Esophagus squamous epithelium (tissue), 5 donors: ENCODE measurements at places on chromosomes 1 and 21. TPM values are rescaled to one million over a fixed set of nuclear protein-coding genes. Genes with fewer than 3 reads are reported as not detected.

GRCh38 chr1:246552110-246552509 lies 14.0 kb downstream of the TFB2M start:
- no peaks in the 10 kb centered on the region for H3K27me3 ChIP-seq
- peaks cover 20% of the 10 kb centered on the region for H3K36me3 ChIP-seq

GRCh38 chr1:109225711-109226445 lies 12.2 kb downstream of the SARS1 start:
- DNase-seq = no peak
- H3K27ac ChIP-seq = no peak overlapping the region
- peaks cover 24% of the 10 kb centered on the region for H3K36me3 ChIP-seq
- no peaks in the 10 kb centered on the region for H3K4me1 ChIP-seq

CCDC185 gene
- not detected for total RNA-seq

CD5L gene
- not detected for total RNA-seq

DNA sequence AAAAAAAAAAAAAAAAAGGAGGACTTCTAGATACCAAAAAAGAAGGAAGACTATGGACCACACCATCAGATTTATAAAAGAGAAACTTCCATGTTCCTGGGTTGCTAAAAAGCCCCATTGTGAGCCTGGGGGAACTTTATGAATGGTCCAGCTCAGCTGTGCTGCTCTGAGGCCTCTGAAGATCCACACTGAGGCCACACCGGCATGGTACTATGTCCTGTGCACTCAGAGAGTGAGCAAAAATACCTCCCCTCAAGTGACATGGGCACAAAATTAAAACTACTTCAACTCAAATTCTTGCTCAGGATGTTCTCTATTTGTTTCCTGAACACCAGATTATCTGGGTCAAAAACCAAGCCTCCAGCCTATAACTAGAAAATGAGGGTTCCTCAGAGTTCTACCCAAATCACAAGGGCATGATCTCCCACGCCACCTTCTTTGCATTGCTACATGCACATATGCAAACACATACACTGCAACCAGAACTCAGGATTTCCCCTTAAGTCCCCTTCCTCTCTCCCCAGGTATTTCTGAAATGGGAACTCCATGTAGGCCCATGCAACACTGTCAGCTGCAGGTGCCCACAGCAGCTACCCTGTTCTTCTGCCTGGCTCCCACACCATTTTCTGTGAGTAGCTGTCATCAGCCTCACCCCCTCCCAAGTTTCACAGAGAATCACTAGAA lies 94.4 kb downstream of the SH3GLB1 start:
- no peaks in the 10 kb centered on the region for H3K27me3 ChIP-seq
- H3K27ac ChIP-seq = no peak overlapping the region
- H3K4me1 ChIP-seq = no peaks in the 10 kb centered on the region
- no peaks in the 10 kb centered on the region for H3K36me3 ChIP-seq
- DNase-seq = no peak
- no peak overlapping the region for H3K4me3 ChIP-seq

FCRL6 gene
- total RNA-seq = not detected

SEC22B gene
- total RNA-seq = 16.6 TPM

- no peak overlapping the region for H3K4me3 ChIP-seq
- no peak for DNase-seq
- peak overlapping the region; percentile 13 for H3K27ac ChIP-seq
- no peaks in the 10 kb centered on the region for H3K36me3 ChIP-seq
- no peaks in the 10 kb centered on the region for H3K27me3 ChIP-seq
These were observed 120.1 kb upstream of the RAVER2 start for GRCh38 chr1:64624808-64625207.

DNA sequence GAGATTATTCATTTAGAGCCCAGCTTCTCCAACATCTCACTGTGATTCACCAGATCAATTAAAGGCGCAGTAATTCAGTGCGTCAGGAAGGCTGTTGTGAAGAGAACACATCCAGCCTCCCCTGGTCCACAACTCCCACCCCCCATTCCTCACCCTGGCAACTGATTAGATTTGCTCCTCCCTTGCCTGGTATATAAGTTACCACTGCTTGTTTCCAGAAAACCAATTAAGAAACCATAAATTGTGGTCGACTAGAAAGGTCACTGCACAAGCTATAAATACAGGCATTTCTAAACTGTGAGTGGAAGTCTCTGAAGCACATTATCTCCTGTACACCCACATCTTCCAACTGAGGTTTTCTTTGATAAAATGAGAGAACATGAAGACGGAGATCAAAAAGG lies 41.9 kb downstream of the FAM163A start:
- no peaks in the 10 kb centered on the region for H3K27me3 ChIP-seq
- H3K27ac ChIP-seq = no peak overlapping the region
- no peaks in the 10 kb centered on the region for H3K36me3 ChIP-seq
- no peak overlapping the region for H3K4me3 ChIP-seq
- no peaks in the 10 kb centered on the region for H3K4me1 ChIP-seq
- DNase-seq = no peak

- H3K4me3 ChIP-seq = no peak overlapping the region
- H3K27me3 ChIP-seq = no peaks in the 10 kb centered on the region
- H3K36me3 ChIP-seq = no peaks in the 10 kb centered on the region
- no peaks in the 10 kb centered on the region for H3K4me1 ChIP-seq
These were observed 57.3 kb downstream of the PSMG1 start for GRCh38 chr21:39125752-39126485.

DNA sequence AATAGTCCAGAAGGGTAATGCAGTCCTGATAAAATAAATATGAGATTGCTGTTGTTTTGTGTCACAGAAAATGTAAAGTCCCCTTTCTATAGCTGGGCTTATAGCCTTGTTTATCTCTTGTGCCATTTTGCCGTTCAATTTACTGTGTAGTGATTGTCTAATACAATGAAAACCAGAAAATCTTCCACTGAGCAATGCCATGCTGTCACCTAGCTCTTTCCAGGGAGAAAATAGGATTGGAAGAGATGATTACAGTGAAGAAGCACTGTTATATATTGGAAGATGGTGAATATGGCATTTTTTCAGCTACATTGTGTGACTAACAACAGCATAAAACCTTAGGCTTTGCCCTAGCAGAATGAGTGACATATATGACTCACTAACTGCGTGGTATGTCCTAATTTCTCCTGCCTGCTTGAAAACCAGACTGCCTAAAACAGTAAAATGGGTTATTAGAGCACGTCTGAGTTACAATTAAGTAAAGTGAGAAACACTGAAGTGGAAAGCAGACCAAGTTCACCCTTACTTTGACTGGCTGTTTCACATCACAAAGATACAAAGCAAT lies 332.4 kb upstream of the ZP4 start:
- no peak for DNase-seq
- H3K4me3 ChIP-seq = no peak overlapping the region
- H3K4me1 ChIP-seq = peaks cover 30% of the 10 kb centered on the region

- DNase-seq = no peak
These were observed at the start of gene TRIM63 for GRCh38 chr1:26067432-26067911. TSS of gene TRIM63 (minus strand) at chr1:26067630. CDS start at chr1:26067494, 136 bp downstream.

DNA sequence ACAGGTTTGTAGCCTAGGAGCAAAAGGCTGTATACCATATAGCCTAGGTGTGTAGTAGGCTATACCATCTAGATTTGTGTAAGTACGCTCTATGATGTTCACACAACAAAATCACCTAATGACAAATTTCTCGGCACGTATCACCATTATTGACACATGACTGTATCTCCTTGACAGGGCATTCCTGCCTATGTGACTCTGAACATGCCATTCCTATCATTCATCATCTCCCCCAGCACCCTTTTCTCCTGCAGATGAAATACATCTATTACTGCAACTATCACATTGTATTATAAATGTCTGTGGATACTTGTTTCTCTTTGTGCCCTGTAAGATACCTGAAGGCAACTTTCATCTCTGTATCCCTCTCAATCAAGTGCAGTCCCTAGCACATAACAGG lies 29.9 kb downstream of the TP53BP2 start:
- H3K27me3 ChIP-seq = no peaks in the 10 kb centered on the region
- no peaks in the 10 kb centered on the region for H3K4me1 ChIP-seq
- DNase-seq = no peak
- no peak overlapping the region for H3K4me3 ChIP-seq
- no peak overlapping the region for H3K27ac ChIP-seq

- no peak overlapping the region for H3K27ac ChIP-seq
- DNase-seq = no peak
- H3K36me3 ChIP-seq = no peaks in the 10 kb centered on the region
- H3K4me1 ChIP-seq = peaks cover 26% of the 10 kb centered on the region
- H3K4me3 ChIP-seq = no peak overlapping the region
These were observed 45.4 kb downstream of the NUAK2 start for GRCh38 chr1:205275916-205276688.

DNA sequence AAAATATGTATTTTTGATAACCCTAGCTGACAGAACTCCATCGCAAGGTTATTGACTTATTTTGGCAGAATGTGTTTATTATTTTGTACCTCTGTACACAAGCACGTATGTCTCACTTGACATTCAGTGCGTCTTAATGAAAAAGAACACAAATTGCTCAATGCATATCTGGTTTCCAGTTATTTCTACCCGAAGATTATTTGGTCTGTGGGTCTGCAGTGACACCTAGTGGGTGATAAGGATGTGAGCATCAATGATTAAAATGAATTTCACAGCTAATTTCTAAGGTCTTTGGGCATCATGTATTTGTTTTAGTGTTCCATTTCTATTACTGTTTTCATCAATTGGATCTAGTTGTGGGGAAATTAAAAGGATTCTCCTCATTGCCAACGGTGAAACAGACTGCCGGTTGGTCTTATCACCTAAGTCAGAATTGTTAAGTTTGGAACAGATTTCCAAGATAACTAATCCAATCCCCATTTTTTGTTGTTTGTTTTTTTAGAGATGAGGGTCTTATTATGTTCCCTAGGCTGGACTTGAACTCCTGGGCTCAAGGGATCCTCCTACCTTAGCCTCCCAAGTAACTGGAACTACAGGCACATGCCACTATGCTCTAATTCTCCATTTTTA lies 13.9 kb downstream of the DDX20 start:
- no peak overlapping the region for H3K4me3 ChIP-seq
- no peak overlapping the region for H3K27ac ChIP-seq
- H3K27me3 ChIP-seq = no peaks in the 10 kb centered on the region
- H3K36me3 ChIP-seq = peaks cover 42% of the 10 kb centered on the region
- DNase-seq = no peak
- H3K4me1 ChIP-seq = no peaks in the 10 kb centered on the region

DNA sequence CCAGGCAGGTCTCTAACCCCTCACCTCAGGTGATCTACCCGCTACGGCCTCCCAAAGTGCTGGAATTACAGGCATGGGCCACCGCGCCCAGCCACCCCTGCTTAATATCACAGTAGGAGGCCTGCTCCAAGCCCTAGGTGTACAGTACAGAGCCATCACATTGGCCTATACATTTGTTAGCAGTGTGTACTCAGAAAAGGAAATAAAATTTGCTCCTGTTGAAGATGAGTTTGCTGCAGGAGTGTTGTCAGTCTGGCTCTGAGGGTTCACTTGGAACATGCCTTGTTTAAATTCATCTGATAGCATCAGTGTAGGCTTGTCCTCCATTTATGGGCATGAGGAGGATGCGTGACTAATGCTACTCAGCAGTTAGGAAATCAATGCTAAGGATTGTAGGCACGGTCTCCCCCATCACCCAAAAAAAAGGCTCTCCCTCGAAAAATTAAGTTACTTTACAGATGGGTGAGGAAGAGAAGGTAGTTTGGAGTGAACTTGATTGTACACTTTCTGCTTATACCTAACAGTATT lies 4.6 kb upstream of the ENAH start:
- no peak overlapping the region for H3K4me3 ChIP-seq
- peak overlapping the region; percentile 97 for H3K27ac ChIP-seq
- H3K27me3 ChIP-seq = peaks cover 7% of the 10 kb centered on the region
- no peak for DNase-seq

UMODL1 gene
- not detected for total RNA-seq

GRCh38 chr1:243792891-243793290 lies 57.2 kb downstream of the AKT3 start:
- no peak overlapping the region for H3K4me3 ChIP-seq
- peaks cover 15% of the 10 kb centered on the region for H3K4me1 ChIP-seq
- DNase-seq = no peak
- no peaks in the 10 kb centered on the region for H3K36me3 ChIP-seq

GRCh38 chr1:109327285-109327684 lies 20.5 kb upstream of the MYBPHL start:
- H3K27ac ChIP-seq = no peak overlapping the region
- H3K27me3 ChIP-seq = no peaks in the 10 kb centered on the region
- peaks cover 6% of the 10 kb centered on the region for H3K36me3 ChIP-seq

- no peak for DNase-seq
- no peak overlapping the region for H3K4me3 ChIP-seq
- no peak overlapping the region for H3K27ac ChIP-seq
- H3K4me1 ChIP-seq = peaks cover 9% of the 10 kb centered on the region
- H3K36me3 ChIP-seq = no peaks in the 10 kb centered on the region
These were observed 6.7 kb upstream of the MAN1C1 start for GRCh38 chr1:25609921-25610320.

DNA sequence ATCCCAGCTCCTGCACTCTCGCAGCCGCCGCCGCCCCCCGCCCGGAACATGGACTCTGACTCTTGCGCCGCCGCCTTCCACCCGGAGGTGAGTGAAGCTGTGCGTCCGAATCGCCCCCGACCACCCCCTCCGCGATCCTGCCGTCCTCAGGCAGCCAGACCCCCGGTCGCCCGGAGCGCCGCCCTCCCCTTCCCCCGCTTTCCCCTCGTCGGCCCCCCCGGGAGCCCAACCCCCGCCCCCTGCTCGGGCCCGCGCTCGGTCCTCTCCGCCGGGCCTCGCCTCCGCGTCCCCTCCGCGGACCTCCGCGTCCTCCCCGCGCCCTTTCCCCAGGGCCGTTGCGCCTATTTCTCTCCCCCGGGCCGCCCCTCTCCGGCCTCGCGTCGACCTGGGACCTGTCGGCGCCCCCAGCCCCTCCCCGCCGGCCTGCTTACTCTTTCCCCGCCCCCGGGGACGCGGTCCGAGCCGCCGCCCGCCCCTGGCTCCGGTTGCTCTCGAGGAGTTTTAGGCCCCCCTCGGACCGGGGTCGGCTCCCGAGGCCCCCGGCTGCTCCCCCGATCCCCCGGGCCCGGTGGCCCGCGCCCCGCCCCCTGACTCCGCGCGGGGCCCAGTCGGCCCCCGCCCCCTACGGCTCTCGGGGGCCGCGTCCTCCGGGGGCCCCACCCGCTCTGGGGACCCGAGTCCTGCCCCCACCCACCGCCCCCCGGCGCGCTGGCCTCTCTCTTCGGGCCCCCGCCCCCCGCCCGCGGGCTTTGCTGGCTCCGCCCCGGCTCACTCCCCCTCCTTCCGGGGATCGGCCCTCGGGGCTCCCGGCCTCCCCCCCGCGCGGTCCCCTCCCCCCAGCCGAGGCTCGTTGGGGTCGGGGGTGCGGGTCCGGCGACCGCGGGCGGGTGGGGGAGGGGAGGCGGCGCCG lies 743 bp downstream of the PHF13 start:
- H3K36me3 ChIP-seq = peaks cover 23% of the 10 kb centered on the region
- H3K27ac ChIP-seq = peak overlapping the region; percentile 99
- peak overlapping the region; percentile 87 for H3K4me3 ChIP-seq
- peaks cover 58% of the 10 kb centered on the region for H3K4me1 ChIP-seq
- DNase-seq = no peak
- H3K27me3 ChIP-seq = no peaks in the 10 kb centered on the region

SLC5A9 gene
- not detected for total RNA-seq
